AG09319 (cell line): ENCODE measurements at places on chromosomes 6 and 20.

DNA sequence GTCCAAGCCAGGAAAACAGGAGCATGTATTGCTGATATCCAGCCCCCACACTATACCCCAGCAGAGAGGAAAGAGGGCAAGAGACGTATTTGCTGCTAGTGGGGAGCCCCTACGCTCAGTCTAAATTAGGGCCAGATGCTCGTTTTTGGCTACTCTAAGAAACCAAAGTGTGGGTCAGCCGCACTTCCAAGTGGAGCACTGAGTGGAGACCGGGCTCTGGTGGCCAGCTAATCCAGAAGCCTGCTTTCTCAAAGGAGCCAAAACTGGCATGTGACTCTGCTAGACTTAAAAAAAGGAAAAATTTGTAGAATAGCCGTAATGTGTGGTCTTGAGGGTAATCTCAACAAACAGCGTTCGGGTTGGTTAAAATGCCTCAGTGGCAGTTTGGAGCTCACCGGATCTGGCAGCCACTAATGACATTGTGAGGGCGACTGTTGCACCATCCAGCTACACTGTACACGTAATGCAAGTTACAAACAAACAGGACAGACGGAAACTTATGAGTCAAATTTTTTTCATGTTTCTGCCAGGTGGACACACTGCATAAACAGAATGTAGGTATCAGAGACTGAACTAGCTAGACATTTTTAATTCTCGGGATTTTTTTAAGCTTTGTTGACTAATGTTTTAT is 230.9 kb downstream of the FOXC1 start:
- no peak for DNase-seq

DNA sequence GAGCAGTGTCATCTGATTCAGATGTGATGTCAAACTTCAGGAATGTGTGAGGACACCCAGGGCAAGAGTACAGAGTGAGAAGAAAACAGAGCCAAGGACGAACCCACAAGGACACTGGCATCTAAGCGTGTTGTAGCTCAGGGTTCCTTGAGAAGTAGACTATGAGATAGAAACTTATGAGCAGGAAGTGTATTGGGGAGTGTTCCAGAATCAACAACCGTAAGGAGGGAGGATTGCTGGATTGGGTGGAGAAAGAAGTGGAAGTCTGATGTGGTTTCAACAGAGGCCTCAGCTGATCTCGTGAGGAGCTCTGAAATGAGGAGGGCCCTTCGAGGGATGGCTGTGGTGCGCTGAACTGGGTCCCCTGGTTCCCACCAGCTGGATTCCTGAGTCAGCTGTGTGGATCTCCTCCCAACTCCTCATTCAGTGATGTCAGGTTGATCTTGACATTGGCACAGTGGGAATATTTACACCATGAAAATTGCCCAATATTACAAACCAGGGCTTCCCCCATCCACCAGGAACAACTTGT is 25.7 kb upstream of the IGF2R start:
- no peak for DNase-seq

GRCh38 chr6:139152088-139152891 is 17.4 kb downstream of the HECA start:
- DNase-seq = no peak

DNA sequence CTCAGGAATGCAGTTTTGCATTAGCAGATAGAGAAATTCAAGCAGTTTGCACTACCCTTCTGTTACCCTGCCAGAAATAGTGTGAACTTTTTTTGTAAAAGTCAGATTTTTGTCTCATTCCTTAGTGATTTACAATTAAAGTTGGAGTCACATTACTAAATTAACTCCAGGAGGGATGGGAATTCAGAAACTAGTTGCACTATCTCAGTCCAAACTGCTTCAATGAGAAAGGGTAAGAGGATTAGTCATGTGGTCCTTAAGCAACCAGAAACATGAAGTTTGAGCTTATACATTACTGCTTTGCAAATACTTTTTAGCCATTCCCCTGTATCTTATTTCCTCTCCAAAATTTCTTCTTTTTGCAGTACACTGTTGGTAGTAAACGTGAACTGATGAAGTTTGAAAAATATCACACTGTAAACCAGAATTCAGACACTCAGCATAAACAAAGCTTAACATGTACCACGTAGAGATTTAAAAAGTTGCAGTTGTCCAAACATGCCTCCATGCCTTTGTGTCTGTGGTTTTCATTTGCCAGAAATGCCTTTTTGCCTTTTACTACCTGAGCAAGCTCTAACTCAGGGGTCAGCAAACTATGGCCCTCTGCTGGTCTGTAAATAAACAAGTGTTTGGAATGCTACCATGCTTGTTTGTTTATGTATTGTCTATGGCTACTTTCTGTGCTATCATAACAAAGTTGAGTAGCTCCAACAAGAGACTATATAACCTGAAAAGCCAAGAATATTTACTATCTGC is 49.7 kb downstream of the TP53INP2 start:
- DNase-seq = peak; percentile 24

- DNase-seq = no peak
These were observed 91.1 kb downstream of the ZDHHC14 start for GRCh38 chr6:157471895-157472686.

- DNase-seq = peak; percentile 97
These were observed 53.4 kb downstream of the TRAF3IP2 start for GRCh38 chr6:111552241-111552744.

GRCh38 chr6:41720262-41720620 is 15.2 kb downstream of the TFEB start:
- no peak for DNase-seq

DNA sequence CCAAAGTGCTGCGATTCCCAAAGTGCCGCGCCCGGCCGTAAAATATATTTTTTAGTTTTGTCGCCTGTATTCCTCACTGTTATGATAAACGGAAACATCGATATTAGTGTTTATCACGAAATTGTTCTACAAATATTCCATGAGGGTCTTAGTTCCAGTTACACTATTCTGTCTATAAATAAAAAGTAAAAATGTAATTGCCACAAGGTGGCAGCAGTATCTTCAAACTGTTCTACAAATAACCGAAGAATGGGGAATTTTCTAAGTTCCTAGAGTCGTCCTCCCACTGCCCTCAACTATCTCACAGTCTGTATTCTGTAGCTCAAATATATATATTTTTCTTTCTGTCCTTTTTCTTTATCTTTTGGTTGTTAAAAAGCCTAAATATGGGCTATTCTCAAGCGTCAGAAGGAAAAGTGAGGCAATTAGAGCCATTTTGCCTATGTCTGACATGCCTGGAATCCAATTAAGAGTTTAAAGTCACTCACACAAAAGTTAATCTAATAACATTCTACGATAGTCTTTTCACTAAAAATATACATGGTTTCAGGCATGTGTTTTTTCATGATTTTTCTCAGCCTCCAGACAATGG is 14.2 kb upstream of the FAM162B start:
- peak; percentile 5 for DNase-seq

GRCh38 chr6:89350281-89350966 is 2.1 kb downstream of the UBE2J1 start:
- no peak for DNase-seq

DNA sequence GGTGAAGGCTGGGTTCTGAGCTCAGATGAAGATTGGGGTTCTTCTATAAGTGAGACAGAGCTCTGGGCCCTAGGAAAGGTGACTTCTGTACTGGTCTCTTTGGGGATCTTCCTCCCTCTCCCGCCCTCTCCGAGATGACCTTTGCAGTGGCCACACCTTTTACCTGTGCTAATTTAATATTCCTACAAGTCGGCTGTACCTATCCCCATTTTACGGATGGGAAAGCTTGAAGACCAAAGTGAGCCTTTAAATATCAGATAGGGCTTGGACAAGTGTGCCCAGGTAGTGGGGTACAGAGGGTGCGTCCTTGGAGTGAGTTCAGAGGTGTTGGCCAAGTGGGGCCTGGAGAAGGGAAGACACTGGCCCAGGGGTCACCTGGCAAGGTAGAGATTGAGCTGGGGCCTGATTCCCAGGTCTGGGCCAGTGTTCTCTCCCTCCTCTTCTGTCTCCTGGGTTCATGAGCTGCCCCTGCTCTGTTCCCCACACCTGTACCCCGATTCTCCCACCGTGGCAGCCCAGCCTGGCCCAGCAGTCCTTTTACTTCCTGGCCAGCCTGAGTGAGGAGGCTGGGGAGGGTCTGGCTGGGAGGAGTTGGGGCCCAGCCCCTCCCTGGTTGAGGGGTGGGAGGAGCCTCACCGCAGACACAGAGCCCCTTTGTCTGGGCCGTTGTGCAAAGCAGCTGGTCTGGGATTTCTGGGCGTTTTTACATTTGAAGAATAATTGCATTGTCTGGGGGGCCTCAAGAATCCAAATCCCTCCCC is 152.1 kb upstream of the RNF24 start:
- DNase-seq = no peak

- DNase-seq = no peak
These were observed 1.3 kb downstream of the NUP153 start for GRCh38 chr6:17705428-17705777.

DNA sequence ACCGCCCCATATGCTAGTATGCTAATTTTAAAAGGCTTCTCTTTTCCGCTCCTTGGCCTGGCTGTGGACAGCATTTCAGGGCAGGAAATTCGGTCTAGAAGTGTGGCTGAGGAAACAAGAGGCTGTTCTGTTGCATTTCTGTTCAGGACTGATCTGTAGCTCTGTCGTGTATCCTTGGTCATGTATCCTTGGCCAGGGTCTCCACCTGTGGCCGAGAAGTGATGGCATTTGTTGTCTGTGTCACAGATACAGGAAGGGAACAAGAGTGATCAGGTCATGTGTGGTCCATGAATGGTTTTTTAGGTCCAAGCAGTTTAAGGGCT is 300.5 kb upstream of the SUPT3H start:
- no peak for DNase-seq

DNA sequence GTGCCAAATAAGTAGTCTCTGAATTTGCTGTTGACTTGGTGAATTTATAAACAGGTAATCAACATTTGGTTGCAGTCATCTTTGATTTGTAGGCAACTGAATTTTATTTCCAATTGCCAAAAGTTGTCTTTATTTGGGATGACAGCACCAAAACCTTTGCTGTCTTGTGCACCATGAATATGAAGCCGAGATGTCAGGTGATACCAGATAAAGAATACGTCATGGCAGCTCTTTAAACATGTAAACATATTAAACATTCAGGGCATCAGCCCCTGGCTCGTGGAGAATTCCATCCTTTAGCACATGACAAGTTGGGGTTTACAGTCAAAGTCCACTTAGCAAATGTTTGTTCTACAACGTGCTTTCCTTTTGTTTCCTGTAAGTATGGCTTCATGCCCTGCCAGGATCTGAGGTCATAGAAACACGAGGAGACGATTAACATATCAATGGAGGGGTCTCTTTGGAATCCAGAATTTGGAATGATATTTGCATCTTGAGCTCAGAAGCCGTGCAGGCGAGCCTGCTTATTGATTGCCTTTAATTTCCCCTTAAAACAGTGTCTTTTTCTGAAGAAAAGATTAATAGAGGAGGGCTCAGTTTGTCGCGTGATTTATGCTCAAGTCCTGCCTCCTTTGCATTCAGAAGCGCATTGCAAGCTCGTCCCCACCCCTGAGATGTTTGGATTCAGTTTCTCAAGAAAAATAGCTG is 170.2 kb upstream of the ZNF217 start:
- no peak for DNase-seq

DNA sequence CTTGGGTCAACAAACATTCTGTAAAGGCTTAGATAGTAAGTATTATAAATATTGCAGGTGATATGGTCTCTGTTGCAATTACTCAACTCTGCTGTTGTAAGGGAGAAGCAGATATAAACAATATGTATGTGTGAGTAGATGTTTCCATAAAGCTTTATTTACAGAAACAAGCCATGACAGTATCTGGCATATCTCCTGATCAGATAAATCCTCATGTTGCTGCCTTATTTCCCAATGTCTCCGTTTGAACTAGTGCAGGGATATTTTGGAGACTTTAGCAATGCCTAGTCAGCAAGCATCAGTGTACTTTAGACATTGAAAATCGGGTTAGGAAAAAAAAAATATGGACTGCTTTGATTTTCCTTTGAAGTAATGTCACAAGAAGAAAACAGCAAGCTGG is 96.1 kb downstream of the LAMA2 start:
- DNase-seq = peak; percentile 29

- DNase-seq = no peak
These were observed 142.8 kb downstream of the DLL1 start for GRCh38 chr6:170147832-170148708.

DNA sequence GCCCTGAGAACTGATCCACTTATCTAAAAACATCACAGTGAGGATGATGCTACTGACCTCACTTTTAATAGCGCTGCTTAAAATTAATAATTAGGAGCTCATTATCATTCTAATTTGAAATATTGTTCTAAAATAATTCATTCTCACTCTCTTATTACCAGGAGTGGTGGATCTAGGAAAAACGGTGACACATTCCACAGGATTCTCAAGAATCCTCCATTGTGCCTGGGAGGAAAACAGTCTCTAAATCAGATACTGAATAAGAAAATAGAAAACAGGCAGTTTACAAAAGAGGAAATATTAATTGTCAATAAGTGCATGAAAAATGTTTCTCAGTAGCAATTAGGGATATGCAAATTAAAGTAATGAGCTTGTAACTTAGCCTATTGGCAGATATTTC is 187.4 kb downstream of the TENT5A start:
- no peak for DNase-seq

DNA sequence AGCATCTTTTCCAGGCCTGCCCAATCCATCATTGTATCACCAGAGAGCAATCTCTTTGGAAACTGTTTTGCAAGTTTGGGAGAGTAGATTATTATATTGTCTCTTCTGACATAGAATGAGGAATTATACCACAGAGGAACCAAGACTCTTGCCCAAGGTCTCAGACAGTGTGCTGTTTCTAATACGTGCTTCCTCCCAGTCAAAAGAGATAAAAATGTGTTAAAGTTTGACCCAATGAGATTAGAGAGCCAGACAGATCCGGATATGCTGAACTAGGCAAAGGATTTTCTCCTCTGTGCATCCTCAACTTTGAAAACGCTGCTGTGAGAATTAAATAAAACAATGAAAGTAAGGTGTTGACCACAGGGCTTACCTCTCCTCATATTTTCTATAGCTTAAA is 18.6 kb upstream of the NT5E start:
- no peak for DNase-seq

DNA sequence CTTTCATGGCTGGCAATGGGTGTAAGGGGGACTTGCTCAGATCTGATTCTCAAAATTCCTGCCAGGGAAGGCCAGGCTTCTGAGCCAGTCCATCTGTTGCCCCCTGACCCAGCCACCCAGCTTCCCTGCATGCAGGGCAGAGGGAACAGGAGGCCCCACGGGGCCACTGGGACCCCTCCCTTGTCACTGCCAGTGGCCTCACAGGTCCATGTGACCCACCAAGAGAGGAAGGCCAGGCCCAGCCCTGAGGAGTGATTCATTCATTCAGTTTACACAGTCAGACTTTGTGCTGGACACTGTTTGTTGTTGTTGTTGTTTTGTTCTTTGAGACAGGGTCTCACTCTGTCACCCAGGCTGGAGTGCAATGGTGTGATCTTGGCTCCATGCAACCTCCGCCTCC is 39.5 kb downstream of the UBE2V1 start:
- DNase-seq = no peak

DNA sequence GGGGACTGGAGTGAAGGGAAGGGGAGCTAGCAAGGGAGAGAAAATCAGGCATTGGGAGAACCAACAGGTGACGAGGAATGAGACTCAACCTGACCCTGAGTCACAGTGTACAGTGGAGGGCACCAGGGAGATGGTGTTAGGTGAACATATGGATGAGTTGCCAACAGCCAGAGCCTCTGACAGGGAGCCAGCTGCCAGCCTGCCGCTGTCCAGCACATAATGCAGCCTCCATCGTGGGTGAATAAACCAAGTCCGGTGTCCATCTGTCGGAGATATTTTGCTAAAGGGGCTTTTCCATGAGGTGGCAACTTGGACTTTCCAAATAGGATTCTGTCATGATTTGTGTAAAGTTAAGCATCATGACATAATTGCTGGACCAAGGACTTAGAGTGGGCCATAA is 88.1 kb downstream of the CDH4 start:
- DNase-seq = no peak
